Ascending aorta (tissue), 2 donors: ENCODE measurements at places on chromosomes 7 and 10. TPM values are rescaled to one million over a fixed set of nuclear protein-coding genes. Genes with fewer than 3 reads are reported as not detected.
A peak's percentile ranks its signal among the peaks of the same experiment; 100 is the strongest.

DNA sequence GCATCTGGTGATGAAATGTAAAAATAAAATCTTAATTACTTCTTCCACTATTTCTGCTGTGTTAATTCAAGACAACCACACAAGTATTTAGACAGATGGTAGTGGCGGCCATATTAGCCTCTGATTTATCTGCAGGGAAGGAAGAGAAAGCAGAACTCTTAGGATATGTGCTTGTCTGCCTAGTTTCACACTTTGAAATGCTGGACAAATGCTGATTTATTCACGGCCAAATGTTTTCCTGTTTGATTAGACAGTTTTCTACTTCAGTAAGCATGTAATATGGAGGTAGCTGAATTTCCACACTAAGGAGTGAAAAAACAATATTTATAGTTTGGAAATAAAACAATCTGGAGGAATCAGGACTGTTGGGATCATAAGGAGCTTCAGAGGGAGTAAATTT, 158.1 kb downstream of the AGMO start:
- H3K4me3 ChIP-seq = no peak overlapping the region
- H3K27me3 ChIP-seq = no peaks in the 10 kb centered on the region
- H3K4me1 ChIP-seq = no peaks in the 10 kb centered on the region
- no peak overlapping the region for H3K27ac ChIP-seq
- DNase-seq = no peak

DNA sequence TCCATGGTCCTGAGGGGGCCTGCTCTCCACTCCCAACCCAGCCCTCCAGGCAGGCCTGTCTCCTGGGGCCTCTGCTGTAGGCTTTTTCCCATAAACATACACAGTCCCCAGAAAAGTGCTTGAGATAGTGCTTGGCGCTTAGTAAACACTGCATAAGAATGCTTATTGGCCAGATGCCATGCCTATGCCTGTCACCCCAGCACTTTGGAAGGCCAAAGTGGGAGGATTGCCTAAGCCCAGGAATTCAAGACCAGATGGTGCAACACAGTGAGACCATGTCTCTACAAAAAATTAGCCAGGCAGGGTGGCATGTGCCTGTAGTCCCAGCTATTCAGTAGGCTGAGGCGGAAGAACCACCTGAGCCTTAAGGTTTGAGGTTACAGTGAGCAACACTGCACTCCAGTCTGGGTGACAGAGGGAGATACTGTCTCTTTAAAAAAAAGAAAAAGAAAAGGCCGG, 24.6 kb upstream of the ASL start:
- DNase-seq = no peak
- no peaks in the 10 kb centered on the region for H3K27me3 ChIP-seq
- H3K4me1 ChIP-seq = no peaks in the 10 kb centered on the region
- H3K27ac ChIP-seq = no peak overlapping the region
- no peak overlapping the region for H3K4me3 ChIP-seq
- no peaks in the 10 kb centered on the region for H3K36me3 ChIP-seq

DNA sequence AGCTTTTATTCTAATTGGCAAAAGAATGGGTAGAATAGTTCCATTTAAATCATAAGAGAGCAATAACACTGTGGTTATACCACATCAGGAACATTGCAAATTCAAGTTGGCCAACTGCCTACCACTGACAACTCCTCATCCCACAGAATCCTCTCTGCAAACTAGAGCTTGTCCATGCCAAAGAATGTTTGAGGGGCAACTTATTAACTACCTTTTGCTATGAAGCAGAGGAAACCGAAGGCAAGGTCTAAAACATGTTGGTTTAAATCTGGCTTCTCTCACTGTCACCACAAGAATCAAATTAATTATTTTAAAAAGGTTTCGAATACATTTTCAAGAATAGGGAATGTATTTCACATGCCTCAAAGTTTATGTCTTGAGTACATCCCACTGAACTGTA, 36.0 kb downstream of the RHOBTB1 start:
- H3K4me1 ChIP-seq = peaks cover 28% of the 10 kb centered on the region
- no peak for DNase-seq
- no peak overlapping the region for H3K4me3 ChIP-seq
- H3K27ac ChIP-seq = no peak overlapping the region

- H3K36me3 ChIP-seq = no peaks in the 10 kb centered on the region
- no peak for DNase-seq
- no peak overlapping the region for H3K27ac ChIP-seq
- no peak overlapping the region for H3K4me3 ChIP-seq
- H3K27me3 ChIP-seq = no peaks in the 10 kb centered on the region
These were observed 33.5 kb upstream of the CPN1 start for GRCh38 chr10:100114976-100115770.

DNA sequence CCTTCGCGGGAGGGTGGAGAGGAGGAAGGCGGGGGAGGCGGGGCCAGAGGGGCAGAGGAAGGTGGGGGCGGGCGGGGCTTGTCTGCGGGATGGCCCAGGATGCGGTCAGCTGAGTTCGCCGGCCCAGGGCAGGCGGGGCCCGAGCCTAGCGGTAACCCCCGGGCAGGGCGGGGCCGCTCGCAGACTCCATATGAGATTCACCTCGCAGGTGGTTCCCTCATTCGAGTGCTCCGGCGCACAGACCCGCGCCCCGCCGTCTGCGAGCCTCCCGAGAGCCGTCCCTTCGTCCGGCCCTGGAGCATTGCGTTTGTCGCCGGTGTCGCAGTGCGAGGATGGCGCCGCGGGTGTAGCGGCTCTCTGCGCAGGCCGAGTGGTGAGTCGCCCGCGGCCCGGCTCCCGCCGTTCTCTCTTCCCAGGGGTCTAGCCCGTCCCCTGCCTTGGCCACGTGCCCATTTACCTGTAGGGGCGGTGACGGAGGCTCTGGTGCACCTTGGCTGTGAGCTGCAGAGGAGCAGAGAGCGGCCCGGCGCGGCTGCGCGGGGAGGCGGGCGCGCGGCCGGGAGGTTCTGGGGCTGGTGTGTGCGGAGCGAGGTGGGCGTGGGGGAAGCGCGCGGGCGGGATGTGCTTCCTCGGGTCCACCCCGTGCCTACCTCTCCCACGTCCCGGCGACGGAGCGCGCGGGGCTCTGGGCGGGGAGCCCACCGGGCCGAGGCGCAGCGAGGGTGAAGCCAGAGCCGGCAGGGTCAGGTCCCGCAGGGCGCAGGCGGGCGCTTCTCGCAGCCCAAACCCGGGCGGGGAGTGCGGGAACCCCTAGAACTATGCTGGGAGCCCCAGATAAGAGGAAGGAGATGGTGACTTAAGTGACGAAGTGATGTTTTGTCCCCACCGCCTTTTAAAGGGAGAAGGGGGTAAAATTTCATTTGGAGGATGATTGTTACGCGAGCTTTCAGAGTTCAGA, at the start of gene UPP1:
UPP1 (plus strand) TSS at position 220 of the 958 bp plus-strand sequence. CDS start 5,519 bp downstream, outside the sequence.
- peaks cover 11% of the 10 kb centered on the region for H3K4me1 ChIP-seq
- DNase-seq = peak; percentile 96
- peaks cover 25% of the 10 kb centered on the region for H3K36me3 ChIP-seq
- H3K27ac ChIP-seq = peak within 1 kb of the TSS; percentile 88

The ADIRF gene
- total RNA-seq = 882 TPM

The PLXNA4 gene
- 27.1 TPM for total RNA-seq

The LIPM gene
- total RNA-seq = not detected

DNA sequence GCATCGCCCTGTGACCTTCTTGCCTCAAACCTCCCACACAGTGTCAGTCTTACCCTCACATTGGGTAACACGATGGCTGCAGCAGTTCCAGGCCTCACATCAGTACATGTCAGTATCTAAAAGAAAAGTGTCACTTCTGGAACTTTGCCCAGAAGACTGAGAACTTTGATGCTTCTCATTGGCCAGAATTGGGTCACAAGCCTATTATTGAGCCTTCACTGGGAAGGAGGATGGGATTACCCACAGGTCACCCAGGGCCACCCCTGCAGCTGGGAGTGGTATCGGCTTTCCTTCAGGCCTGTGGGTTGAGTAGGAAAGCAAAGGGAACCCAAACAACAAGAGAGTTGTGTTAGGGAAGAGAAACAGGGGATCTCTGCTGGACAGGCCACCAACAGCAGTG, 111.5 kb downstream of the NPY start:
- H3K36me3 ChIP-seq = no peaks in the 10 kb centered on the region
- H3K4me1 ChIP-seq = no peaks in the 10 kb centered on the region
- H3K27me3 ChIP-seq = no peaks in the 10 kb centered on the region
- no peak for DNase-seq
- H3K27ac ChIP-seq = no peak overlapping the region

- no peak overlapping the region for H3K27ac ChIP-seq
- no peaks in the 10 kb centered on the region for H3K36me3 ChIP-seq
- DNase-seq = no peak
- no peaks in the 10 kb centered on the region for H3K4me1 ChIP-seq
- no peak overlapping the region for H3K4me3 ChIP-seq
- H3K27me3 ChIP-seq = no peaks in the 10 kb centered on the region
These were observed 559.8 kb downstream of the ZWINT start for GRCh38 chr10:55801353-55801661.

DNA sequence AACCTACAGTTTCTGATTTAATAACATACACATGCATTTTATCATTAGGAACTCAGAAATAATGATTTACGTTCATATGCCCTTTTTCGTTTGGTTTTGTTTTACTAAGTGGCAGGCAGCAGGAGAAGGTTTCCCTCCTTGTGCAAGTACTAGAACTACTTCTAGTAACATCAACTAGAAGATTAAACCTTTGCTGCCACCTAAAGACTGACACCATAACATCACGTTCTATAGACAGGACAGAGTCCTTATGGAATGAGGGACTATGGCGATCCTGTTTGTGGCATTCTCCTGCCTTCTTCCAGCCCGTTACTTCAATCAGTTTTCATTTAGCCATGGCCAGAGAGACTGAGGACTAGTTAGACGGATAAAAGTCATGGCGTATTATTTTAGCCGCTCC, 53.2 kb downstream of the GAD2 start:
- no peak for DNase-seq
- no peak overlapping the region for H3K27ac ChIP-seq
- no peaks in the 10 kb centered on the region for H3K36me3 ChIP-seq
- no peaks in the 10 kb centered on the region for H3K4me1 ChIP-seq
- H3K4me3 ChIP-seq = no peak overlapping the region

- no peaks in the 10 kb centered on the region for H3K27me3 ChIP-seq
- no peaks in the 10 kb centered on the region for H3K4me1 ChIP-seq
- no peak overlapping the region for H3K4me3 ChIP-seq
- no peak overlapping the region for H3K27ac ChIP-seq
- no peaks in the 10 kb centered on the region for H3K36me3 ChIP-seq
- DNase-seq = no peak
These were observed 59.8 kb upstream of the TES start for GRCh38 chr7:116150588-116150987.

The SPDYE2B gene
- not detected for total RNA-seq

GRCh38 chr10:108203905-108204527, 1039.5 kb upstream of the SORCS1 start:
- H3K27me3 ChIP-seq = no peaks in the 10 kb centered on the region
- H3K36me3 ChIP-seq = no peaks in the 10 kb centered on the region
- H3K4me3 ChIP-seq = no peak overlapping the region
- no peak overlapping the region for H3K27ac ChIP-seq
- no peak for DNase-seq

DNA sequence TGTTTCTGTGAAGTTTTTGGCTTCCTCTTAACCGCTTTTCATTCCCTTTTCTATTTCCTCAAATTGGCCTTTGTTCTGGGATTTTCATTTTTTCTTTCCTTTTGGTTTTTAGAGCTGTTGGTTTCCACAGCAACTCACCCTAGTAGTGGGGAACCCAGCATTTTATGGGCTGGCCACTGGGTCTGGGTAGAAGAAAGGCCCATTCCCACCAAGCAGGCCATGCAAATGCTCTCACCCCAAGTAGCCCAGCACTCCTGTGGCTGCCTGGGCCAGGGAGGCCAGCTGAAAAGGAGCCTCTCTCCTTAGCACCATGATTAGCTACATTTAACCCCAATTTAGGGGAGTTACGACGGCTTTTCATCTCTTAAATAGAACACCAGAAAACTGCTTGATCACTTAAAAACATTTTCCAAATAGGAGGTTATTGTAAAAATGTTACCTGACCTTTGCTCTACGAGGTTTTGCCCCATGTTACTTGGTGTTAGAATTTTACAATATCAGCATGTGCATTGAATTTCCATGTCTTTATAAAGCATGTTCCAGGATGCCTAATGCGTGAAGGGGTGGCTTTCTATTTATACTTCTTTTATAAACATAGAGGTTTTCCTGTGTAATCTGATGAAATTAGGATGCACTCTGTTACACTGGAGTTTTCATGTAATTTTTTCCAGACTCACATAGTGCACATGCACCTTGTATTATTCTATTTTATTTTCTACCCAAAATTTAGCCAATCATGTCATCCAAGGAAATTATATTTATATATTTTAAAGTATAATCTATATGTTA, 75.4 kb downstream of the FAM171A1 start:
- no peak for DNase-seq
- H3K27me3 ChIP-seq = no peaks in the 10 kb centered on the region
- no peak overlapping the region for H3K4me3 ChIP-seq
- no peaks in the 10 kb centered on the region for H3K36me3 ChIP-seq
- no peaks in the 10 kb centered on the region for H3K4me1 ChIP-seq

DNA sequence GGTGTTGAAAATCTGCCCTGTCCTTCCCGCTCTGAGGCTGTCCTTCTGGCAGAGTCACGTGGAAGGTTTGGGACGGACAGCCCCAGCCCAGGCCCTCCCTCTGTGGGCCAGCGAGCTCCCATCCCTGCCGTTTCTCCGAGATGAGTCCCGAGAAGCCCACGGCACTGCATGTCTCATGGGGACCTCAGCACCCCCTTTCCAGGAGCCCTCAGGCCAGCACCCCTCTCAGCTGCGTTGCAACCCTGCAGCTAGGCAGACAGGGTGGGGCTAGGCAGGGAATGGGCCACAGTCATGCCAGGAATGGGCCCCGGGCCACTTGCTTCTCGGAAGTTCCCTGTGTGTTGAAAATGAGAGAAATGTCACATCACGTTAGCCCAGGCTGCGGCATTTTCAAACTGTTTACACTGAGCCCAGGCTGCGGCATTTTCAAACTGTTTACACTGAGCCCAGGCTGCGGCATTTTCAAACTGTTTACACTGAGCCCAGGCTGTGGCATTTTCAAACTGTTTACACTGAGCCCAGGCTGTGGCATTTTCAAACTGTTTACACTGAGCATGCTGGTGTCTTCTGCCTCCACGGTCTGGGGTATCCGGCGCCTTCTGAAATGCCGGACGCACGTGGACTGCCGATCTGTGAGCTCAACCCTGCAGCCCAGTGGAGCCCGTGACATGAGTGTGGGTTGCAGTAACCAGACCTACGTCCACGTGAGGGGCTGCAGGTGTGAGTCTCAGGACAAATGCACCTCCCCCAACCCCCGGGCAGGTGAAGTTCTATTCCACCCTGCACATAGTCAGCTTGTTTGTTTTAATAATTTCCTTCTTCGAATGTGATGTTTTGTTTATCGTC, 42.6 kb downstream of the FAM20C start:
- H3K36me3 ChIP-seq = no peaks in the 10 kb centered on the region
- no peak for DNase-seq
- peak overlapping the region; percentile 56 for H3K4me3 ChIP-seq
- peak overlapping the region; percentile 95 for H3K27ac ChIP-seq

DNA sequence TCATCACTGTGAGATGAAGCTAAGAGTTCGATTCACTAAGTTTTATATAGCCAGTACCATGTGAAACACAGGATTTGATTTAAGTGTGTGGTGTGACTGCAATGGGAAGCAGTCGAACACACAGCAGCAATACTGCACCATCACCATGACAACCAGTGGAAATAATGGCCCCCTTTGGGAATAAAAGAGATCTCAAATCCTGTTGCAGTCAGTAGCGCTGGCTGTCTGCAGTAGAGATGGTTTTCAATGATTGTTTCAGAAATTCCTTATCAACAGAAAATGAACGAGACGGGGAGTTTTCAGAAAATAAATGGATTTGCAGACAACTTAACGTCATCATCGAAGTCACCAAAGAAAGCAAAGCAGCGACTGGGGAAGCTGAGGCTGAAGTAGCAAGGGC, 91.0 kb downstream of the PTPRE start:
- no peaks in the 10 kb centered on the region for H3K4me1 ChIP-seq
- H3K27me3 ChIP-seq = no peaks in the 10 kb centered on the region
- no peak for DNase-seq

GRCh38 chr7:70406186-70406949, 725.6 kb upstream of the GALNT17 start:
- no peak overlapping the region for H3K27ac ChIP-seq
- no peak overlapping the region for H3K4me3 ChIP-seq
- H3K36me3 ChIP-seq = no peaks in the 10 kb centered on the region
- H3K4me1 ChIP-seq = no peaks in the 10 kb centered on the region
